Sciatic nerve (tissue), 2 donors: ENCODE measurements at places on chromosomes 12 and 14.
A peak's percentile ranks its signal among the peaks of the same experiment; 100 is the strongest.

DNA sequence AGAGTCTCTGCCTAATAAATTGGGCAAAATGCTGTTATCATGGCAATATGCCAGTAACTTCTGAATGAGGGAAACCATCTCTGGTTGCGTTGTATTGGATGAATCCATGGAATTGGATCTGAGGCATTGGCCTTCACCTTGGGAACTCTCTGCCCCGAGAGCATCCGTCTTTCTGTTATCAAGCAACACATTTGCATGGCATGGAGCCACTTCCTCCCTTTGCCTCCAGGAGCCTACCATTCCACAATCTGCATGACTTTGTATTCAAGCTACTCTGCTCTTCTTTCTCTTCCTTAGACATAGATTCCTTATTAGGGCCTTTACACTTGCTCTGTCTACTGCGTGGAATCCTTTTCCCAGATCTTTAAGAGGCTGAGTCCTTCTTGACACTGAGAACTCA lies 57.2 kb downstream of the RIC8B start:
- DNase-seq, result no peak

DNA sequence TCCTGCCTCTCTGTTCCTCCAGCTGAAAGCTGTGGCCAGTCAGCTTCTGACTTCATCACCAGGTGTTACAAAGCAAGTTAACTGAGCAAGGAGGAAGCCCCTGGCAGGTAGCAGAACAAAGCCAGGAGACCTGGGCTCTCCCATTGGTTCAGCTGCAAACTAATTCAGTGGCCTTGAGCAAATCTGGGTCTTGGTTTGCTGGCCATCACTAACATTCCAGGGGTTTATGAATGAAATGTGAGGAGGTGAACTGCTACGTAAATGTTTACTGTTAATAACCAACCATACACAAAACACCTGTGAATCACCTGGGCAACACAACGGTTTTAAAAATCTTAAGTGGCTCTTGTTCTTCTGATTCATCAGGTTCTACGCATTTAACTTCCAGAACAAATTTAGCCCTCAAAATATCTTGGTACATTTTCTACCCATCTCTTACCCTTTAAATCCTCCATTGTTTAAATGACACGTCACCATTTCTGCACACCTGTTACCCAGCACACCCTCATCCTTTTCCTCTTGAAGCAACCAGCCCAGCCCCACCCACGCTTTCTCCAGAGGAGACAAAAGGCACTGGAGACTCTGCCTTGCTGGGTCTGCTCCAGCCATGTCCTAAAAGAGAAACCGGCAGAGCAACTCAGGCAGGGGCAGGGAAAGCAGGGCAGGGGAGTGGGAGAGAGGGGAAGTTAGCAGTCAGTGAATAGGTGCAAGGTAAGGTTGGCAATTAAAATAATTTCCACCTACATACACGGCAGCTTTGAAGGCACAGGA lies 49.3 kb upstream of the TSPAN11 start:
- DNase-seq, result no peak

- no peak for DNase-seq
These were observed 1.2 kb downstream of the SLC24A4 start for GRCh38 chr14:92323916-92324818.

GRCh38 chr12:122078141-122079032 lies at the start of gene MLXIP:
Gene MLXIP, plus strand, starts transcription at chr12:122078756. Its CDS starts 98 bp downstream, at chr12:122078854.
- peak; percentile 97 for DNase-seq

DNA sequence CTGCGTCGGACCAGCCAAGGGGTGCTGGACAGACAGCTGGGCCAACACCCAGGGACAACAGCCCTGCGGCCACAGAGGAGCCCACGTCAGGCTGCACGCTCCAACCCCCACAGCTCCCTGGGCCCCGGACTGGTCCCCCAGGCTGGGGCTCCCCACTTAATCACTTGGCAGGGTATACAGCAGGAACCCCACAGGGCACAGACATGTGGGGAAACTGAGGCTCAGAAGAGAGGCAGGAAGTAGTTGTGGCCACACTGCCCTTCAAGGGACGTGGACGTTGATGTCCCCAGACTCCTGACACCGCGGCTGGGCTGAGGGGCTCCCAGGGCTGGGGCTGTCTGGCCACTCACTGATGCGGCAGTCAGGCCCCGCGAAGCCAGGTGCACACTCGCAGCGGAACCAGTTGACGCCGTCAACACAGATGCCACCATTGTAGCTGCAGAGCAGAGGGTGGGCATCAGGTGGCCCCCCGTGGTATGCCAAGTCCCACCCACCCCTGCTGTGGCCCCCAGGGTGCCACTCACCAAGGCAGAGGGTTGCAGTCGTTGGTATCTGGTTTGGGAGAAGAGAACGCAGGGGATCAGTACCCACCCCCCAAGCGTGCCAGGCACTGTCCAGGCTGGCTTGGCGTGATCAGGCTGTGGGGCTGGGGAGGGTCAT lies 21.5 kb downstream of the JAG2 start:
- DNase-seq, result no peak

- no peak for DNase-seq
These were observed 394.3 kb downstream of the EGLN3 start for GRCh38 chr14:33556382-33557121.

DNA sequence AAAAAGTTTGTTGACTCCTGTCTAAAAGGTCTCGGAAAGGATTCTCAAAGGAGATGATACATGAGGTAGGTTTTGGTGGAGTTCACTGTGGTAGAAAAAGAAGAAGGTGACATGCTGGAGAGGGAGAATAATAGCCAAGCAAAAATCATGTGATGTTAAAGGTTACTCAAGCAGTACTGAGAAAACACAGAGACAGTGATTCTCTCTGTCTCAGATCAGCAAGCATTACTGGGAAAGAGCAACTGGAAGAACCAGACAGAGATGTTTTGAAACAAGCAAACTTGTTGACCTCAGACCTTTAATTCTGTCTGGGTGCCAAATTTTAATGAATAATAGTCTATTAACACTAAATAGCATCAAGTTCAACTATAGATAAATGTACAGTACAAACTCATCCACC lies 183.5 kb upstream of the PLEKHG7 start:
- DNase-seq, result no peak

GRCh38 chr12:130952171-130952954 lies 1.3 kb upstream of the ADGRD1 start:
- DNase-seq, result peak; percentile 37

DNA sequence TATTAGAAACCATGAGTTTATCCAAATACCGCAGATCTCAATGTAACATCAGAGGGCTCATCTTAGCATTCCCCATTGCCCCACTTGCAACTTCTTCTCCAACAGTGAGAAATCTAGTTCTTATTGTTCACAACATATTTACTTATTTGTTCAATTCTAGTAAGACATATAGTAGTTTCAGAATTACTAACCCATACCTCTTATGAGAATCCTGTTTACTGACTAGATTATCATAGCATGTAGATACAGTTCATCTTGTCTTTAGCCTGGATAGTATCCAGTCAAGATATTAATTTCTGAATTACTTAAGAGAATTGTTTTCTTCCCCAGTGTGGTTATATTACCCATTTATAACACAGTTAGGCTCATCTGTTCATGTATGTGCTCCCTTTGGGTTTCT lies 80.6 kb downstream of the NIN start:
- DNase-seq, result no peak

DNA sequence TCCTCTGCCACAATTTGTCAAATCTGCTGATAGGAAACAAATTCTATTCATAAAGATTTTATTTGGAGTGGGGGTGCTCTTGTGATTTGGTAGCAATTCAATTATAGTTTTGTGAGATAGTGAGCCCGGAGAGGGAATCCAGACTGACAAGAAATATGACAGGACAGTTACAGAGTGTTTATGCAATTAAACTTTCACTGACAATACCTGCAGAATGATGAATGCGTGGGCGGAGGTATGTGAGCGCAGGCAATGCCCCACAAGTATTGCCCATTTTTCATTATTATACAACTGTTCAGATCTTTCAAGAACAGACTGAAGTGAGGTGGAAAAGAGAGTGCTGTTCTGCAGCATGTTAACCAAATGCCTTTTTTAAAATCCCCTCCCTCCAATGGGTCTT lies 259.0 kb downstream of the EGLN3 start:
- DNase-seq, result no peak

GRCh38 chr12:27261866-27262265 lies 17.8 kb downstream of the STK38L start:
- no peak for DNase-seq

DNA sequence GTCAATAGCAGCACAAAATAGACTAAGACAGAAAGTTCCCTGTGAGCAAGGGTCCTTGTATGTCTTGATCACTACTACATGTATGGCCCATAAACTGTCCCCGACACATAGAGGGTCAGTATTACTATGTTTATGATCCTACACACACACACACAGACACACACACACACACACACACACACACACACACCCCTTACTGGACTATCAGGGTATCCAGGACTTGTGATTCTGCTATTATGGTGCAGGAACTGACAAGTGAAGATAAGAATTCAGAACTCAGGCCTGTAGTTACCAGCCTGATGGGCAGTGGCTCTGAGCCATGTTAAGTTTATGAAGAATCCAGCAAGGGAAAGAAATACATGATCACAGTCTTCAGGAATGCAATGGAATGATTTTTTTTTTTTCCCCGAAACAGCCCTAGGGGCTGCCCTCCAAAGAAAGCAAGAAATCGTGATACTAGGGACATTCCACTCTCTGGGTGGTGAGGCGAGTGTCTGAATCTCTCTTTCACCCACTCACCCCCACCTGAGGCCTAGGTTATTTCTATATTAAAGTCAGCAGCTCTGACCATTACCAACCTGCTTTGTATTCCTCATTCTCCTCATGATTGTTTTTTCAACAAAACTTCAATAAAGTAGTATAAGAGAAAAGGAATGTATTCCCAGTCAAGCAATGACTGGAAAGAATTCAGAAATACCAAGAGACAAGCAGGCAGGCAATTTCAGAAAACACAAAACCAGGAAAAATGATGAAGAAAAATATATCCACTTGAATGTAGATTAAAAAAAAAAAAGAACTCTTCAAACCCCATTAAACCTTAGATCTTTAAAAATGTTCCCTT lies 105.8 kb downstream of the AVPR1A start:
- DNase-seq, result no peak

- DNase-seq, result no peak
These were observed 45.8 kb downstream of the CRADD start for GRCh38 chr12:93722835-93723567.

DNA sequence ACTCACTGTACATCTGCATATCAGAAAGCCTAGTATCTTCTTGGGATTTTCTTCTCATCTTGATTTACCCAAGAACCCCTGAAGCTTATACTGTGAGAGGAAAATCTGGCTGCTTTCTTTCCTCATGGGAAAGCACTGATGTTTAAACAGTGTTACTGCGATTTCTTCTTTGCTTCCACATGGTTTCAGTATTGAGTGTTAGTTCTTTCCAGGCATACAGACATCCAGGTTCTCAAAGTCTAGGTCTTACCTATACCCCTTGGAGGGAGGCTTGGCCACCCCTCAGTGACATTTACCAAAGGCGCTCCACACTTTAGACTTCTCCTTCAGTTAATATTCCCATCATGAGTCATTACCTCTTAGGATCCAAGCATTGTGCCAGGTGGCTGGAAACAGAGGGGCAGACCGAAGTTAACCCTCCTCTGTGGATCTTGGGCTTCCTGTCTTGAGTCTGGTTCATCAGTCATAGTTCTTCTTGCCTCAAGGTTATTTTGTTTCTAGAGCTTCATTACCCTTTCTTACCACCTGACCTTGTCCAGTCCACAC lies 79.1 kb downstream of the TMEM117 start:
- DNase-seq, result no peak

GRCh38 chr12:10151621-10152020 lies 20.3 kb downstream of the OLR1 start:
- no peak for DNase-seq

GRCh38 chr12:7190268-7191055 lies 976 bp downstream of the PEX5 start:
- no peak for DNase-seq

- peak; percentile 60 for DNase-seq
These were observed 752 bp downstream of the DACT1 start for GRCh38 chr14:58638231-58639197.

- DNase-seq, result no peak
These were observed 98.4 kb downstream of the EFCAB11 start for GRCh38 chr14:89855961-89856656.

DNA sequence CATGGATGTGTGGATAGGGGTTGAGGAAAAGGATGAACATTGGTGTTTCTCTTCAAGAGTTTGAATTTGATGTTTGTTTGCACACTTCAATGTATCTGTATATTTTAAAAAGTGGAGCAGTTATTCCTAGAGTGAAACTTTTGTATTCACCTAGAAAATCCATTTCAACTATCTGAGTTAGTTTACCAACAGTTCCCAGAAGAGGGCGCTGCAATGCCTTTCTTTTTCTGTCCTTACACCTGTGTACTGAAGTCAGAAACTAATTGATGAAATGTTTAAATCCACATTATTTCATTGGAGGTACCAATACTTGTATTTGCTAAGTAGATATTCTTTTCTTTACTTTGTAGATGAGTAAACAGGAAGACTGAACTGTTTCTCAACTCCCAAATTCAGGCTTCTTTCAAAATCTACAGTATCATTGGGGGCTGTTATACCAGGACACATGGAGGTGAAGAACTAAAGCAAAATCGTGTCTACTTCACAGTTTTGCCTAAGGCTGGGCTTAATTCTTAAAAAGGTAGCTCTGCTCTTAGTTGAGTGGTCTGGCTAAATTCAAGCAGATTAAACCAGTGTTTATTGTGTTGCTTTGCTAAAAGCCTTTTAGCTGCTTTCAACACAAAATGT lies 26.6 kb upstream of the KLRB1 start:
- peak; percentile 68 for DNase-seq

DNA sequence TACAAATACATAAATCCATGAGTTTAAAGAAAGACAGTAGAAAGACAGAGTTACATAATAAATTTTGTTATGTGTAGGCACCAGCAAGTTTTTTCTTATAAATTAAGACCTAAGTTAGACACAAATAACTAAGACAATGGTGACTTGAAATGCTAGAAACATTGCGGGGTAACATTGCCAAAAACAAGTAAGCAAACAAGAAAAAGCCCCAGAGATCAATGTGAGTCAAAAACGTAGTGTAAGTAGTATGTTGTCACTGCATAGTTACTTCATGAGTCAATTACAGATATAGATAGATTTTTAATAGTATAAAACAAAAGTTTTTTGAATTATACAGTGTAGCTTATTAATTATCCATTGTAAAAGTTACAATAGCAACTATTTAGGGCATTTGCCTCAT lies 83.4 kb downstream of the CNTN1 start:
- no peak for DNase-seq
